KG1 (cell line): ENCODE measurements at places on chromosomes 16 and 17.
A peak's percentile ranks its signal among the peaks of the same experiment; 100 is the strongest.

DNA sequence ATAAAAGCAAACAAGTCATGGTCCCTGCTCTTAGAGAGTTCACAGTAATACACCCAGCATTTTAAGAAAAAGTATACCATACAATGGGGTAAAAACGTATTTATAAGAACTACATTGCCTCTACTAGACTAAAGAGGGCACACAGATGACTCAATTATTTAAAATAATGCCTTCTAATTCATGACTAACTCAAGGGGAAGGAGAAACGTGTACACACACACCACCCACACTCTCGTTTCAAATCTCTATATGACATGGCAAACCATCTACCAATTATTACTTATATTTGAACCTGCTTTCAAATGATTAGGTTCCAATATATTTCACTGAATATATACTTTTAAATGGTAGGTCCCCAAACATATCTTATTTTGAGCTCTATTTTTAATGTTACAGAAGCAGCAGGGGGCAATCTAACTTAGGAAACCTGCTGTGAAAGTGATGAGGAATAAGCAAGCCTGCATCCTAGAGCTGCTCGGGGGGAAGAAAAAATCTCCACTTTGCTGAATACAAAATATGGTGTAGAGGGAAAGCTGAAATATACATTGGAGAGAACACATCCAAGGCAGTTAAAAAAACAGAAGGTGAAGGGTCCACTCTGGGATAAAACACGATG lies 232.4 kb upstream of the PSMD7 start:
- DNase-seq, result no peak

DNA sequence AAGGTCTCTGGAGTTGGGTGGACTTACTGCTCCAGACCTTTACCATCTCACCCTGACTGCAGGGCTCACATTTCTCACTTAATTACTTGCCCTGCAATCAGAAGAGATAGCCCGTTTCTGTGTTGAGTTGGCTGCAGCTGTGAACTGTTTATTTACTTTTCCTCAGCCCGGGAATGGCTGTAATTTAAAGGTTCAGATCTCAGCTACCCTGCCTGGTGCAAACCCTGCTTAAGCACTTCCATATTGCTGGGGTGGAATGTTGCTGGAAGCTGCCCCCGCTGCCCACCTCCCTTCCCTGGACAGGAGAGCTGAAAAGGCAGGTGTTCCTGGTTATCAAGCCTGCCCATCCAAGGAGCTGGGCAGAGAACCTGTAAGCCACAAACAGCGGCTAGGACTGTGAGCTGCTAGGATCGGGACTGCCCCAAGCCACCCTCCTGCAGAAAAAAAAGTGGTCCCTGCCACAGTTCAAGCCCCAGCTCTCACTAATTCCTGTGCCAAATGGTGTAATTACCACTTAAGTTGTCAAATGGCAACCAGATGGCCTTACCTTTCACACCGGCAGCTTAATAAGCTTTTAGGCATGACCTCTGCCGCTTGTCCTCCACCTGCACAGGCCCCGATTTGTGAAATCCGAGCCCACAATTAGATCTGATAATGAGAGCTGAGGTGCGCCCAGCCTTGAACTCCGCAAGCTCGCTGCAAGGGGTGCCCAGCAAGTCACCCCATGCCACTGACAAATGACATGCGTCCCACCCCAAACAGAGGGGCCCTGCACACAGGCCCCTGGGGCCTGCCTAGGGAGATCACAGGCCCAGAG lies 269.8 kb downstream of the C16orf95 start:
- no peak for DNase-seq

DNA sequence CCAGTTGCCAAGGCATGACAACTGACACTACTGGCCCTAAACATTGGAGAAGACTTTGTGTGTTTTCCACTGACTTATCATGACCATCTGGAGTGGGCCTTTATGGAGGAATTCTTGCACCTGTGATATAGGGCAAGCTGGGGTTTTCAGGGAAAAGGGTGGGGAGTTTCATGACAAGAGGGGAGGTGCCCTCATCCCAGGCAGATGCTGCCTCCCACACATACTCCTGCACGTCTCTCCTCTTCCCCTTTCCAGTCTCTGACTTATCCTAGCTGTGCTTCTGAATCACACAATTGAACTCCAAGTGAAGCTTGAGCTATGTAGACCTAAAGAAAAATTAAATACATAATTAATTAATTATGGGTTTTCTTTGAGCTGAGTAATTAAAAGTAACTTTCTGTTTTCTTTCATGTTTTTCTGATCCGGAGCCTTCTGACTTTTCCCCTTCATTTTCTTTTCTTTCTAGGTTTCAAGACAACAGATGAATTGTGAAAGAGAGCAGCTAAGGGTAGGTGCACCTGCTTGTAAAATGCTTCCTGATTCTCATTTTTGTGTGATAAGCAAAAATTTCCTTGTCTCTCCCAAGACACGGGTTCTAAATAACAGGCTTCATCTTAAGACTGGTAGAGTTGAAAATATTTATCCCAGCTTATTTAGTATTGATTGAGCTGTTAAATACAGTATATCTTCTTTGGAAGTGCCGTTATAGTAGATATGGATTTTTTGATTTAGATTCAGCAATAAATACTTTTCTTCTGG lies 280.9 kb upstream of the RBFOX1 start:
- DNase-seq, result no peak

DNA sequence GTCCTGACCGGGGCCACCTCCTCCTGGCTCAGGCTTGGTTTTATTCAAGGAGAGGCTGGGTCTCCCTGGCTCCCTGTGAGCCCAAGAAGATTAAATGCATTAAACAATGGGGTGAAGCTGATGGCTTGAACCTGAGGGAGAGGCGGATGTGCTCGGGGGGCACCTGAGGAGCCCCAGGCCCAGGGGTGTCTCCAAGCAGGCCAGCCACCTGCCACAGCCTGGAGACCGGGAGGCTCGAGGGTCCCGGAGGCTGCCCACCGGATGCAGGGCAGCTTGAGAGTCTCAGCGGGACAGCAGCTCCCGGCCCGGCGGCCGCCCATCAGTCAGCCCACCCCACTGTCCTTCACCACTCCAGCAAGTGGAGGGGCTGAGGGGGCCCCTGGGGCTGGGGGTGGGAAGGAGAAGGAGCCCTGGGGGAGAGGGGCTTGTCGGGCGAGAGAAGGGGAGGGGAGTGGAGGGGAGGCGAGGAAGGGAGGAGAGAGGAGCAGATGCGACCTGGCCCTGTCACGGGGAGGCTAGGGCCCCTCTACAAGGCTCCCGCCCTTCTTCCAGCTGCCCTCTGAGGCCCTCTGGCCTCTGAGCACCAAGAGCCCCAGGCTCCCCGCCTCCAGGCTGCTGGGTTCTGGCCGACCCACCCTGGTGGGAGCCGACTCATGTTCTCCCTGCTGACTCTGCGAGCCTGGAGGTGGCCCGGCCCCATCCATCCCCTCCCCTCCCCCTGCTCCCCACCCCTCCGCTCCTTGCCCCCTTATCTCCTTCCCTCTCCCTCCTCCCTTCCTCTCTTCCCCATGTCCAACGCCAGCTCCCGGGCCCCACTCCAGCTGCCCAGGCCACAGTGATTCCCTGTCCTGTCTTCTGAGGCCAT lies 13.2 kb downstream of the CD7 start:
- DNase-seq, result no peak

DNA sequence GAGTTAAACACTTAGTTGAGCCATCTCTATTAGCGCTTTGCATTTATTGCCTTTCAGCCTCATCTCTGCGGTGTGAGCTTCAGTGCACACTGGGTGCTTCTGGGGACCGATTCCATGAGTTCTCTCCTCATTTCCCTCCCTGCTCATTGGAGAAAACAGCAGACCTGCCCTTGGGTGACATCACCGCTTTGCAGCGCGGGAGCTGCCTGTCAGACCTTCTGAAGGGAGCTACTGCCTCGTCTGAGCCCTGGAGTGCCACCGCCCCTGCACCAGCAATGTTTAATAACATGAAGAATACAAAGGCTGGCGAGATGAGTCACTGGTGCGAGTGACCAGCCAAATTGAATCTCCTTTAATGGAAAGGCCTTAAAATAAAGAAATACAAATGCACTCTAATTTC lies 30.2 kb upstream of the CPPED1 start:
- no peak for DNase-seq

DNA sequence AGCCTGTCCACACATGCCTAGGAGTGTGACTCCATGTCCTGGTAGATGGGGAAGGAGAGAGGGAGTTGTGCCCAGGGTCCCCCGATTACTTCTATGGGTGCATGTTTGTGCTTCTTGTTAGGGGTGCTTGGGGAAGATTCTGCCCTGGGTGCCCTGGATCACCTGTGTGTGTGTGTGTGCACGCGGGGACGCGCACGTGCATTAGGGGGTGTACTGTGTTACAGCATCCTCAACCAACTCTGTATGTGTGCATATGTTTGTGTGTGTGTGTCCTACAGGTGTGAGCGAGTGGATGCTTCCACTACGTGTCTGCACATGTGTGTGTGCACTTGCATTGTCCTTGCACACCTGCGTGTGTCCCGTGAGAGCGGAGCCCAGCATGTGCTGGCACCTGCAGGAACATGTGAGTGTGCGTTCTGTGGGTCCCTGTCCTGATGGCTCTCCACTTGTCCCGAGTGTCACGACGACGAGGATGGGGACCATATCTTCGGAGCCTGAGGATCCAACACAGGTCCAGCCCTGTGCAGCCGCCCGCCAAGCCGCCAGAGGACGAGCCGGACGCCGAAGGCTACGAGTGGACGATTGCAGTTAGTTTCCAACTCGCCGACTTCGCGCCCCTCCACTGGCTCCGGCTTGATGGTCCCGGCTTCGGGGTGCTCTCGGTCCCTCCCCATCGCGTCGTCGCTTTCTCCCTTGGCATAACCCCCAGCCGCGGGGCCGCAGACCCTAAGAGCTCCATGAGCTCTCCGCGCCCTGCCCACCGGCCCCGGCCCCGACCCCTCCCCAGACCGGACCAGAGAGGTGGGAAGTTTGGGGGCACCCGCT lies 6.0 kb upstream of the TBC1D3B start:
- no peak for DNase-seq

DNA sequence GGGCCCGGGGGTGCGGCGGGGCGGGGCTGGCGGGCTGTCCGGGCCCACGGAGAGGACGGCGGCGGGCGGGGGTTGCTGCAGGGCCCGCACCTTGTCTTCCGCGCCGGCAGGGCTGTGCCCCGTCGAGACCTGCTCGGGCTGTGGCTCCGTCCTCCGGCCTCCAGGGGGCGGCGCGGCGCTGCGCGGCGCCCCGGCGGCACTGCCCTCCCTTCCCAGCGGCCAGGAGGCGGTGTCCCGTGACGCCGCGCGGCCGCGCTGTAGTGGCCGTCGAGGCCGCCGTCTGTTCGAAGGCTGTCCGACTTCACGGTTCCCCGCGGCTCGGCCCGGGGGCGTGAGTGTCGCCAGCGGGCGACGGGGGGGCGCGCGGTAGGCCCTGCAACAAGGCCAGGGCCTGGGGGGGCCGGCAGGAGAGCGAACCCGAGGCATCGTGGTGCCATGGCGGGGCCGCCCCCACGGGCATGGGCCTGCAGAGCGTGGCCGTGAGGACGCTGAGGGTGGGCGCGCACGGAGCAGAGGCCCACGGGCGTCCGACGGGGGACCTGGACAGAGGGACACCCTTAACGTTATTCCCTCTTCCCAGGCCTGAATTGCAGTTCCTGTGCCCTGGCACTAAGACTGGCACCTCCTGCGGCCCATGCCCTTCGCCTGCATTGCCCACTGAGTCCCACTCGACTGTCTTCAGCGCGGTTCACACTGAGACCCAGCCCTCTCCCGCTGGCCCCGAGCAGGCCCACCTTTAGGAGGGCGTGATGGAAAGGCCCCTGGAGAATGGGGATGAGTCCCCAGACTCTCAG lies at the start of gene PLEKHG4:
TSS of gene PLEKHG4 (plus strand) at position 237 of the 794 bp plus-strand sequence. CDS start at position 750, 513 bp downstream.
- DNase-seq, result peak; percentile 46

- DNase-seq, result no peak
Observed at GRCh38 chr16:88983771-88984687, 7.0 kb upstream of the CBFA2T3 start.

- DNase-seq, result no peak
Observed at GRCh38 chr17:14794961-14795360, 470.2 kb downstream of the PMP22 start.
